CD4-positive, alpha-beta memory T cell (primary cell): ENCODE measurements at places on chromosomes 1 and 21.

DNA sequence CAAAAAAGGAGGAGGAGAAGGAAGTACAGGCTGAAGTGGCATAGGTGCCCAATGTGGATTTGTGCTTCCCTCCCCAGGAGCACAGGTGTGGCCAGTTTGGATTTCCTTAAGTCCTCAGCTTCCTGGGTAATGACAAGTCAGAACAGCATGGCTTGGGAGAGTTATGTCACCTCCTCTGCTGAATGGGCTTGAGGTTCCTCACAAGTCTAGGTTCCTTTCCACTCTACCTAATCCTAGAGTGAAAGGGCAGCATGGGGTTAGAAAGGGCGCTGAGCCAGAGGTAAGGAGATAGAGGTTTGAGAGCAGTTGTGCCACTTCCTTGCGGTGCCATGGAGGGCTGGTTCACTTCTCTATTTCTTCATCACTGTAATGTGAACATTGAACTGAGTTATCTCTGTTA, 35.5 kb upstream of the IL20 start:
- no peak for DNase-seq

- no peak for DNase-seq
Measured at GRCh38 chr1:6761196-6761737, 24.0 kb upstream of the CAMTA1 start.

- no peak for DNase-seq
Measured at GRCh38 chr1:111835514-111835913, 79.8 kb downstream of the DDX20 start.

- no peak for DNase-seq
Measured at GRCh38 chr1:228850141-228851100, 115.1 kb downstream of the RHOU start.

- DNase-seq: no peak
Measured at GRCh38 chr1:25150985-25151495, 81.3 kb downstream of the SYF2 start.

DNA sequence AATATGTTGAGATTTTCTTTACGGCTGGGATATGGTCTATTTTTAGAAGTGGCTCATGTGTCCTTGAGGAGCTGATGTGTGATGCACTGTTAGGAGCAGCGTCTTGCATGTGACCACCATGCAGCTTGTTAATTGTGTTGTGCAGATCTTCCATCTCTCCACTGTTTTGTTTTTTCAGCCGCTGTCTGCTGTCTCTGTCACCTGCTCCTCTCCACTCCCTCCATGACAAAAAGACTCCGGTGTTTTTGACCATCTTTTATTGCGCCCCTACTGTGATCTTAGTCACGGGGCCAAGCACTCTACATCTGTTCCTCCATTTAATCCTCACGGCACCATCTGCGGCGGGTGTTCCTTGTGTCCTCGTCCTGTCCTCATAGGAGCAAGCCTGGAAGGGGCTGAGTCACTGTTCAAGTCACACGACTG, 51.8 kb downstream of the ADARB1 start:
- no peak for DNase-seq

DNA sequence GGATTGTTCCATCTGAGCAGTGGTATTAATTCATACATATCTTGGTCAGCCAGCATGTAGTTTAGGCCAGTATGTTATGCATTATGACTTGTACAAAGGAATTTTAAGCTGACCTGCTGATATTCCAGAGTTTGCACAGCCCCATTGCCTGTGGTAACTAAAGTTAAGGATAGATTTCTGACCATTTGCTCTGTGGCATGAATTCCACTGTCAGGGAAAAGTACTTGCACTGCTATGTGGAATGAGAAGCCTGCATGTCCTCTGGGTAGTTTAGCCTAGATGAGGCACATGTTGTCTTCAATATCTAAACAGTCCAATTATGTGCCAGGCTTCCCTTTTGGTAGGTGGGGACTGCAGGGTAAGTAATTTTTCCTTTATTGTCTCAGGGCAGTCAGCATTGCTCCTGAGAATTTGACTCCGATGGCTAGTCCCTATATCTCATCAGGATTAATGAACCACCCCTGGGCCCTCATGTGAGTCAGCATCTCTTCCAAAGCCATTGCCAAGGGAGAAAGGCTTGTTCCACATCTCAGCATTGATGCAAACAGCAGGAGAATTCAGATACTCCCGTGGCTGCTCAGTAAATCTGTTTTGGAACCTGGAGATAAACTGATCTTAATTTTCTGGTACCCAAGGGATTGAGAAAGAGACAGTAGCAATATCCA, 30.2 kb downstream of the NEK7 start:
- DNase-seq: no peak

DNA sequence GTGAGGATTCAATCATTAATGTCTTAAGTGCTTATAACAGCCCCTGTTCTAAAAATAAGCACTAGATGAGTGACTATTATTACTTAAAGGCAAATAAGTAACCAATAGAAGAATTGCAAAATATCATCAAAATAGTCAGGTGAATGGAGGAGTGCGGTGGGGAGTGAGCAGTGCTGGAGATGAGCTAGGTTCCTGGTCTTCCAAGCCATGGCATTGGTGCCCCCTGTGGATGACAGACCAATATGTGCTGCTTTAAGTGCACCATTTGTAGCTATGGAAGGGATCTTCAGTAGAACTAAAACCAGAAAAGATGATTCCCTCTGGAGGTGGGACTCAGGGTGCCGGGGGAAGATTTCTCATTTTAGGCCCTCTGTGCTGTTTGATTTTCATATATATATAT, 46.1 kb upstream of the SLC30A1 start:
- peak; percentile 17 for DNase-seq

- no peak for DNase-seq
Measured at GRCh38 chr21:45102391-45102932, 28.1 kb downstream of the ADARB1 start.

GRCh38 chr1:241163363-241163762, 193.6 kb downstream of the RGS7 start:
- DNase-seq: no peak

- no peak for DNase-seq
Measured at GRCh38 chr1:230120921-230121381, 53.9 kb downstream of the GALNT2 start.

DNA sequence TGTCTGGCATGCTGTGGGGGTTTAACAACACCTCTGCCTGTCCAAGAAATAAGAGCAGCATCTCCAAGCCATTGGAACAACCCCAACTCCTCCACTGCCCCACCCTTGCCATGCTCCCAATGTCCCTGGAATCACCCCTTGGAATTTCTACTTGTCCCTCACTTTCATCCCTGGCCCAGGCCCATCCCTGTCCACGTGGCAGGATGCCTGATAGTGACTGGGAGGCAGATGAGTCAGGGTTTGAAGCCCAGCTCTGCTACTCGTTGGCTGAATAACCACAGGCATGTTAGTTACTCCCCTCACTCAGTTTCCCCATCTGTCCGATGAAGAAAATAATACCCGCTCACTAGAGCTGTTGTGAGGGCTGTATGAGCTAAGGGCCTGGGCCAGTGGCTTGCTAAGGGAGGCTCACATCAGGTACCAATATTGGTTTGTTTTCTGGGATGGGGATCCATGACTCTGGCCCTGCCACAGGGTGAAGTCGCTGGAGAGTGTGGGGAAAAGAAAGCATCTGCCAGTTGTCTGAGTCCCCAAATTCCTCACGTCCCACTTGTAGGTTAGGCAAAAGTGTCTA, 99.4 kb upstream of the TLR5 start:
- DNase-seq: no peak

- DNase-seq: no peak
Measured at GRCh38 chr21:33035147-33035546, 9.4 kb downstream of the OLIG2 start.

GRCh38 chr1:95061445-95062006, 11.2 kb downstream of the ALG14 start:
- no peak for DNase-seq
